Activated B cell treated with CpG ODN at 0.5 μM for 24 hours (primary cell): ENCODE measurements at places on chromosomes 5 and 9. TPM values are rescaled to one million over a fixed set of nuclear protein-coding genes. Genes with fewer than 3 reads are reported as not detected.

Gene SUSD3
- total RNA-seq: 9.1 and 12.9 TPM in 2 replicates

Gene CDKN2B
- total RNA-seq: 0.32 and 0.38 TPM in 2 replicates

Gene ADCY2
- not detected in 2 replicates for total RNA-seq

Gene ECM2
- not detected in 2 replicates for total RNA-seq

Gene C9orf153
- total RNA-seq: 0.17 and 0.18 TPM in 2 replicates

Gene GLT6D1
- total RNA-seq: not detected in 2 replicates

Gene TMED9
- 78.4 and 82.2 TPM in 2 replicates for total RNA-seq

Gene STRBP
- 124 and 127 TPM in 2 replicates for total RNA-seq

Gene OXCT1
- total RNA-seq: 27.3 and 27.4 TPM in 2 replicates

Gene TEX48
- total RNA-seq: not detected in 2 replicates

Gene PIP5K1B
- 17.1 and 22.0 TPM in 2 replicates for total RNA-seq

Gene KIF12
- not detected in 2 replicates for total RNA-seq

Gene ARRDC1
- total RNA-seq: 56.9 and 58.3 TPM in 2 replicates

Gene IL3
- not detected in 2 replicates for total RNA-seq

Gene CEL
- total RNA-seq: 0.49 and 0.64 TPM in 2 replicates

Gene PLAC8L1
- total RNA-seq: 0.37 and 0.78 TPM in 2 replicates

Gene ITGA1
- total RNA-seq: 28.4 and 34.0 TPM in 2 replicates

Gene ZNF484
- total RNA-seq: 12.2 and 14.0 TPM in 2 replicates

Gene OR13C2
- total RNA-seq: not detected in 2 replicates

Gene TRIM7
- total RNA-seq: 0.32 and 0.51 TPM in 2 replicates

Gene DAPK1
- 1.0 and 1.5 TPM in 2 replicates for total RNA-seq

Gene CCNO
- not detected in 2 replicates for total RNA-seq

Gene CDH9
- total RNA-seq: not detected in 2 replicates

Gene GFI1B
- total RNA-seq: 0.07 and 0.38 TPM in 2 replicates

Gene CER1
- total RNA-seq: not detected in 2 replicates

Gene DCTN4
- 49.0 and 49.8 TPM in 2 replicates for total RNA-seq

Gene PHYHD1
- 0.86 and 1.0 TPM in 2 replicates for total RNA-seq

Gene CXXC5
- 94.9 and 115 TPM in 2 replicates for total RNA-seq

Gene SLC45A2
- not detected in 2 replicates for total RNA-seq

Gene SHOC1
- total RNA-seq: not detected in 2 replicates

Gene SH3TC2
- not detected in 2 replicates for total RNA-seq

Gene ADAMTS19
- total RNA-seq: not detected in 2 replicates

Gene PCA3
- total RNA-seq: not detected in 2 replicates

Gene TSLP
- total RNA-seq: not detected in 2 replicates

Gene GABRA6
- total RNA-seq: not detected in 2 replicates

Gene PCDHA1
- total RNA-seq: not detected in 2 replicates

Gene FST
- not detected in 2 replicates for total RNA-seq

Gene SLC34A3
- not detected in 2 replicates for total RNA-seq

Gene ASS1
- total RNA-seq: 1.6 and 2.6 TPM in 2 replicates

Gene GPRIN1
- 2.8 and 3.2 TPM in 2 replicates for total RNA-seq

Gene GABRA1
- total RNA-seq: not detected in 2 replicates

Gene PDE6A
- not detected in 2 replicates for total RNA-seq

Gene INSL4
- not detected in 2 replicates for total RNA-seq

Gene MTMR12
- 26.8 and 36.3 TPM in 2 replicates for total RNA-seq

Gene DRD1
- total RNA-seq: not detected in 2 replicates
